Immature natural killer cell (primary cell): ENCODE measurements at places on chromosomes 2 and 18. TPM values are rescaled to one million over a fixed set of nuclear protein-coding genes. Genes with fewer than 3 reads are reported as not detected.

GRCh38 chr2:200738590-200738989 lies 73.1 kb upstream of the BZW1 start:
- DNase-seq = no peak

GRCh38 chr2:78992807-78993517 lies 32.5 kb upstream of the REG3G start:
- no peak for DNase-seq

RAD51AP2 gene
- polyA plus RNA-seq = not detected

RIT2 gene
- polyA plus RNA-seq = not detected

DNA sequence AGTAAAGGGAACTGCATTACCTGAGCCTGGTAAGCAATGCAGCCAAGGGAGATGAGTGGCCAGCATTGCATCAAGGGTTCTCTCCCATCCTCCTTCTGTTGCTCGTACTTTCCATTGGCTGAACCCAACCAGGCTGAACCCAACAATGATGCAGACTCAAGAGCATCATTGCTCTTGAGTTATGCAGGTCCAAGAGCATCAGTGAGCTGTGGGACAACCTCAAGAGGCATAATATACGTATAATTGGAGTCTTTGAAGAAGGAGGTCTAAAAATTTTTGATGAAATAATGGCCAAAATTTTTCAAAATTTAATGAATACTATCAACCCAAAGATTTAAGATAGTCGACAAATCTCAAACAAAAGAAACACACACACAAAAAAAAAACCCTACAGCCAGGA lies 213.0 kb downstream of the RNF152 start:
- DNase-seq = no peak

SATB2 gene
- polyA plus RNA-seq = 0.07 TPM

TDRD15 gene
- polyA plus RNA-seq = not detected

TUBA4B gene
- polyA plus RNA-seq = not detected

KLF7 gene
- 3.5 TPM for polyA plus RNA-seq

DNA sequence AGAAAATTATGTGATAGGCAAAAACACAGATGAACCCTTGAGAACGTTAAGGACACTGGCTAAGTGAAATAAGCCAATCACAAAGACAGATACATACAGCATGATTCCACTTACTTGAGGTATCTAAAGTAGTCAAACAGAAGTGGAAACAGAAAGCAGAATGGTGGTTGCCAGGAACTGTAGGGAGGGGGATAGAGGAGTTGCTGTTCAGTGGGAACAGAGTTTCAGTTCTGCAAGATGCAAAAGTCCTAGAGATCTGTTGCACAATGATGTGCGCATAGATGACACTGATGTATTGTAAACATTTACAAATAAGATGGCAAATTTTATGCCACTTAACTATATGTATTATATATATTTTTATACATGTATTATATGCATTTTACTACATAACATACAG lies 59.7 kb downstream of the POLE4 start:
- DNase-seq = no peak

GRCh38 chr2:80244905-80245584 lies 59.5 kb downstream of the LRRTM1 start:
- no peak for DNase-seq

LAMA3 gene
- polyA plus RNA-seq = not detected

- no peak for DNase-seq
These were observed 81.8 kb upstream of the SH3BP4 start for GRCh38 chr2:234869969-234870368.

FRZB gene
- polyA plus RNA-seq = not detected

CLEC4F gene
- not detected for polyA plus RNA-seq

IL36A gene
- not detected for polyA plus RNA-seq

DNA sequence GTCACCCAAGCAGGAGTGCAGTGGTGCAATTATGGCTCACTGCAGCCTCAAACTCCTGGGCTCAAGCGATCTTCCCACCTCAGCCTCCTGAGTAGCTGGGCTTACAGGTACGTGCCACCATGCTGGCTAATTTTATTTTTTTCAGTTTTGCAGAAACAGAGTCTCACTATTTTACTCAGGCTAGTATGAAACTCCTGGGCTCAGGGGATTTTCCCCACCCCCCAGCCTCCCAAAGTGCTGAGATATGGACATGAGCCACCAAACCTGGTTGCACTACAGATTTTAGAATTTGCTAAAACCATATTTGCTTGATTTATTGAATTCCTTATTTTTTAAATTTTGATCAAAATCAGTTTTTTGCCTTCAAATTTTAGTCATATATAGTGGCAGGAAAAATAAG lies 1553.4 kb downstream of the LRP1B start:
- DNase-seq = no peak

DNA sequence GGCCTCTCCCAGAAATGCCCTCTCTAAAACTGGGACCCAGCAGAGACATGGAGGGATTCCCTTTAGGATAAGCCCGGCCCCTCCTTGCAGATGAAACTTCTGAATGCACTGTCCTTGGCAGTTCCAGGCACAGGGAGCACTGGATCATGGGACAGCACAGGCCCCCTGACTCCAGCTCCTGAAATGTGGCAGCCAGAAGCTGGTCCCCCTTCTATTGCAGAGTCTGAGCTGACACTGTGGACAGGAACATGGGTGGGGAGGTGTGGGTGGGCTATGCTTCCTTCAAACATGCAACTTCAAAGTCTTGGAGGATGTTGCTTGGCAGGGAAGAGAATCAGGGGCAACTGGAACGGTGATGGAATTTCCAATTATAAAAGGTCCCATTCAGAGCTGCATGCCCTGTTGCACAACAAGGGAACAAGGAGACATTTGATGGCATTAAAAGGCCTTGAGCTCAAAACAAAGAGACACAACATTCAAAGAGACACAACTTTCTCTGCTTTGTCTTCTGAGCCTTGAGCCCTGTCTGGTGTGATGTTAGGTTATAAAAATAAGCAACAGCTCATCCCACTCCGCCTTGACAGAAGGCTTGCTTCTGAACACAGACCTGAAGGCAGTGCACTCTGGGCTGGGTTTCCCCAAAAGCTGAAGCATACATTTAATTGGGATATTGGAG lies 239.0 kb downstream of the OSR1 start:
- DNase-seq = no peak

- DNase-seq = no peak
These were observed 6.7 kb upstream of the CHCHD5 start for GRCh38 chr2:112577756-112578155.

DNA sequence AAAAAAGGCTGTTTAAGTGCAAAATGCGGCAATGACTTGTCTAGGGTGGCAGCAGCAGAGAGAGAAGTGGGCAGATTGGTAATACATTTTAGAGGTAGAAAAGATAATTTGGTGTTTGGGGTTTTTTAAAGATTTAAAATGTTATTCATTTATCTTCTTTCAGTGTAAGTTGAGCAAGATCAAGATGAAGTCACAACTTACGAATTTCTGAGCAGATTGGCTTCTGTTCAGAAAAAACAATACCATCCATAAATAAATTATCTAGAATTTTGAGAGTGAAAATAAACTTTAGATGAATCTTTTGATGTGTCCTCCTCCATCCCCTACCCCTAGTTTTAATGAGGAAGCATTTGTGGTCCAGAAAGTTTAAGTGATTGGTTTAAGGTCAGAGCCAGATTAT lies 47.9 kb upstream of the FAM171B start:
- no peak for DNase-seq

LCT gene
- polyA plus RNA-seq = not detected

KCNF1 gene
- polyA plus RNA-seq = not detected

DNA sequence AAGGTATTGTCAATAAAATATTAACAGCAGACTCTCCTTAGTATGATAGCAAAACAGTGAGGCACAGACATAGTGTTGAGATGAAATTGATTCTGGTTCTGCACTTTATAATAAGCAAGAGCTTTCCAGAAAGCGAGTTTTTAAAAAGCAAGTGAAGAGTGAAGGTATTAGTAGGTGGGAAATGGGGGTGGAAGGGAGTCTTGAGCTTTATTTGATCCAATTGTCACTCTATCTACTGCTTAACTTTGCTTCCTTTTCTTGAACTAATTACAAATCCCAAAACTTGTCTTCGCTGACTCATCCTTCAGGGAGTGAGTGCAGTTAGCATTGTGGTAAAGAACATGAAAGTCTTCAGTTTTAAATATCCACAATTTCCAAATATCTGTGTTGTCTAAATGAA lies 120.6 kb upstream of the BOD1L2 start:
- DNase-seq = no peak

MEP1B gene
- not detected for polyA plus RNA-seq

DNA sequence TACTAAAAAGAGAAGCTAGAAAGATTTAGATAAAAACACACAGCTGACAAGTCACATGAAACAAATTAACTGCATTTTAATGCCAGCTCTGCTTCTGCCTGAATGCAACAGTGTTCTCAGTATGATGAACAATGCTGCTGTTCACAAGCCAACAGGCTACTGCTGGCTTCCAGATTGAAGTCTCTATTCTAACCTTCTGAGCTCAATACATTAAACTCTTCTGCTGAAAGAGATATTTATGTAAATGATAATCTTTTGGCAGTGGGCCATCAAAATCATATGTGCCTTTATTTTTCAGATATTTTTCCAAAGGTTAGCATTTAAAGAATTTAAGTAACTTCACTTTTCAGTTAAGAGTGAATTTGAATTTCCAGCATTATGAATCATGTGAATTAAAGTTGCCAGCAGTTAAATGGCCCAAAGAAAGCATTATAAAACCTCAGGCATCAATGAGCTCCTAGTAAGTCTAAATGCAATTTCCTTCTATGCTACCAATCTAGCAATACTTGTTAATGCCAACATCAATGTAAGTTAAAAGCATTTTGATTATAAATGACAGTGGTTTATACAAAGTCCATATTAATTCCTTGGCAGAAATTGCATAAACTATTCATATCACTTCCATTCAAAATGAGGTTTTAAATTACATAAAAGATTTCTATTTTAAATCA lies 72.4 kb downstream of the ID2 start:
- DNase-seq = no peak

DNA sequence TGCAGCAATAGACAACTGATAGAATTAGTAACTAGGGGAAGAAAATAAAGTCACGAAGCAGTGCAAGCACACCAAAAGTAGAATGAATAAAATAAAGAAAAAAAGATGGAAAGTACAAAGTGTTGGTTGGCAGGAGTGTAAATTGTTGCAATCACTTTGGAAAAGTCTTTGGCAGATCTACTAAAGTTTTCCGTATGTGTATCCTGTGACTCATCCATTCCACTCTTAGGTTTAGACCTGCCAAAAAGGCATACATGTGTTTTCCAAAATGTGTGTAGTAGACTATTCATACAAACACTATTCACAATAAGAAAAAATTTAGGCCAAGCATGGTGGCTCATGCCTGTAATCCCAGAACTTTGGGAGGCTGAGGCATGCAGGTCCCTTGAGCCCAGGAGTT lies 282.1 kb upstream of the FSIP2 start:
- no peak for DNase-seq

DNA sequence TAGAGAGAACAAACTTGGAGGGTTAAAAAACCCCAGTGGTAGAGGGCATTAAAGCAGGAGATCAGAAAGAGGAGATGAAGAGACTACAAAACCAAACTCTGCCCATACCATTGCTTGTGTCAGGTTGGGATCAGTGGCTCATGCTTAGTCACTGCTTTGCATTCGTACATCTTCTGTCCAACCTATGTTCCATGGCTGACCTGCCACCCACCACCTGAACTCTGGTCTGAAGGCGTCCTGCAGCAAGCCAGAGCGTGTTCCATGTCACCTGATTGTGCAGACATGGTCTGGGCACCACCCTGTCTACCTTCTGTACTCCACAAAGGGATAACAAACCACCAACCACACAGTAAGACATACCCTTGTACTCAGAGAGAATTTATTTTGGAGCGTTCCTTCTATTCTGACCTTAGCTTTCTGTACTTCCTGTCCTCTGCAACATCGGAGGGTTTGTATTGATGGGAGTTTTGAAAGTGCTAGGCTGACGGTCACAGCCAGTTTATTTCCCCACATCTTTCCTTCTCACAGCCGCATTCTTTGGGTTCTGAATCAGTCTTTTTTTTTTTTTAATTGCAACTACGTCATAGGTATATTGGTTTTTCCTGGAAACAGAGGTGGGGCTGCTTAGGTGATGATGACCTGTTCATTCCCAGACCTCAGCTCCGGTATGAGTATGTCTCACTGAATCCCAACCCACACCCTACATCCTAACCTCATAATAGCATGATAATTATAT lies 88.3 kb downstream of the SOWAHC start:
- DNase-seq = no peak

DNA sequence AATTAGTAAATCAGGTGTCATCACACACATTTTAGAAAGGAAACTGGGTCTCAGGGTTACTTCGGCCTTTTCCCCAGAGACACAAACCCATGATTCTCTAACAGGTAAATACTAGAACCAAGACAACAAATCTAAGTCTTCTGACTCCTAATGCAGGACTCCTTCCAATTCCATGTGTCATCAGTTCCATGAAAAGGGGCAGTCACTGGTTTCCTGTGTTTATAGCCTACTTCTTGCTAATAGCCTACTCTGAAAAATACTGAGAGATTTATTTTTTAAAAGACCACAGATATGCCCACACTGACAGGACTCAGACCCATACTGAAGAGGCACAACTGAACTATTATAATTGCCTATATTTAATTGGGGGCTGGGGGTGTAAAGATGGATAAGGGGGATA lies 33.0 kb downstream of the RAB1A start:
- no peak for DNase-seq

SAG gene
- polyA plus RNA-seq = not detected

RAX gene
- not detected for polyA plus RNA-seq

REG3G gene
- polyA plus RNA-seq = not detected

DNA sequence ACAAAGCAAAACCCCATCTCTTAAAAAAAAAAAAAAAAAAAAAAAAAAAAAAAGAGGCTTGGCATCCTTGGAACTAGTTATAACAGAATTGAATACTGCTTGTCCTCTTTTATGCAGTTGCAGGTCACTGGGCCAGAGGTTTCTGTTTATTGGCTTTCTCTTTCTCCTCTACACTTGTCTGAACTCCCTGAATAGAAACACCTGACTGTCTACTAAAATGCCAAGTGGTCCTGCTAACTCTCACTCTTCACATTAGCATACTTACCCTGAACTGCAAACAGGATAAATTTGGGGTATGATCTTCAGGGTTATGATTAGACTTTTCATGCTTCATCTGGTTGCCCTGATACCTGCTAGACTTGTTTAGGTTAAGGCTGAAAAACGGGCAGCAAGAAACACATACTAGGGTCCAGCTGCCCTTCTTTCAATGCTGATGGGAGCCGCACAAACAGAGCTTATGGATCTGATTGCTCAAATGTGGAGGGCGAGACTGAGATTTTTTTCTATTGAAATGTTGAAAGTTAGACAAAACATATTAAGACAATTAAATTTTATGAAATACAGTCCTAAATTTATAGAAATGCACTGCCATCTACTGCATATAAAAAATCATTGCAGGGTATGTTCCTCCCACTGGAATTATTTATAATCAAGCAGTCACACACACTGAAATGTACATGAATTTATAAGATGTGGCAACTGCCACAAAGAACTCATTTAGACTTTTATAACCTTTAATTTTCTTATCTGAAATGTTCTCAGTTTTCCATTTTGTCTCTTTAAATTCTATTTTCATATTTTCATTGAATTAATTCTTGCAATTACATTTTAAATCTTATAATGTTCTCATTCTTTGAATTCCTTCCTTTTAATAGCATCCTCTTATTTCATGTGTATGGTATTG lies 40.8 kb downstream of the GTF3C3 start:
- DNase-seq = no peak

GRCh38 chr2:214436470-214436869 lies 25.6 kb downstream of the VWC2L start:
- no peak for DNase-seq

MBD2 gene
- polyA plus RNA-seq = 3.7 TPM
